ENCODE measurements at places on chromosomes 7 and 10. TPM values are rescaled to one million over a fixed set of nuclear protein-coding genes. Genes with fewer than 3 reads are reported as not detected.

DNA sequence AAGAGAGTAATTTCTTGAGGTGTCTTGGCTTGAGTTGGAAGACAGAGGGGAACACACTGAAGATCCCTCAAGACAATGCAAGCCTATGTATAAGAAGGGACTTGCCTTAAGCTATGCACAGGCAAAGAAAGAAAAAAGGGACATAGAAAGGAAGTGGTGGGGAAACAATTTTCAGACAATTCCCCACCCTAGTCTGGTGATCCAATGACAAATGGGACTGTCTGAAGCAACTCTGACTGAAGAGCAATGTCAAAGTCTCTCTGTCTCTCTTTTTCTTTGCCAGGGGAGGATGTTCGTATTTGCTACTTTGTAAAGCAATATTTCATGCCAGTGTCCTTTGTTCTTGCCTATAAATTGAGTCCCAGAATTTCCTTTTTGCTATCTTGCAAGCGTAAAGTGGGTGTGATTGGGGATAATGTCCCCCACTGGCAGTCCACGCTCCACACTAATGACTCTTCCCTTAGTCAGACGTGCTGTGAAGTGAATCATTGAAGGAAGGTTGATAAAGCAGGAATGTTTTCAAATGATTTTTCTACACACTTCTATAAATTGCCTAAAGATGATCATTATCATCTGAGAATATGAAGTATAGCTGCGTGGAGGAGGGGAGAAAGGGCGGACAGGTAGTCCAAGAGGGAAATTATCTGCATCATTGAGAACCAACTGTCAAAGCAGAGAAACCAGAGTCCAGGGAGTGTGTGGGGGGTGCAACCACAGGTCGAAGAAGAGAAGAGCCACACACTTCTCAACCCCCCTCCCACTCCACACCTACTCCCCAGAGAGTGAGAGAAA, 243.8 kb upstream of the ETV1 start:
- no peak for DNase-seq

DNA sequence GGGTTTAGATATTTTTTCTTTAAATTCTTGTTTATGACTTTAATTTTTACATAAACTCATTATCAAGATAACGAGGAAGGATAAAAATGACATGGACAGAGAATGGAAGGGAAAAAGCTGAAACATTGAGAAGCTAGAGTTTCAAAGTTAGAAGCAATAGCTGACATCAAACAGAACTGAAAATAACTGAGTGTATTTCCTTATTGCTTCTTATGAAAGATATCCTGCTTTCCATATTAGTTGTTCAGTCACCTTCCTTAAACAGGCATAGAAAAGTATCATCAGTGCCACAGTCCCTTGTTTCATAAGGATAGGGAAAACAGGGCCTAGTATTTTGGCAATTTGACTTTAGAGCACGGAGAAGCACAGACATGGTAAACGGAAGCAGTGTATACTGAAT, 460.5 kb upstream of the GHITM start:
- no peak for DNase-seq

GRCh38 chr10:95404462-95404858, 113.7 kb upstream of the PDLIM1 start:
- DNase-seq: no peak

GRCh38 chr7:84490661-84491060, 296.1 kb upstream of the SEMA3A start:
- no peak for DNase-seq

Gene PIP
- total RNA-seq: not detected
